ENCODE measurements at places on chromosomes 7 and 10.

DNA sequence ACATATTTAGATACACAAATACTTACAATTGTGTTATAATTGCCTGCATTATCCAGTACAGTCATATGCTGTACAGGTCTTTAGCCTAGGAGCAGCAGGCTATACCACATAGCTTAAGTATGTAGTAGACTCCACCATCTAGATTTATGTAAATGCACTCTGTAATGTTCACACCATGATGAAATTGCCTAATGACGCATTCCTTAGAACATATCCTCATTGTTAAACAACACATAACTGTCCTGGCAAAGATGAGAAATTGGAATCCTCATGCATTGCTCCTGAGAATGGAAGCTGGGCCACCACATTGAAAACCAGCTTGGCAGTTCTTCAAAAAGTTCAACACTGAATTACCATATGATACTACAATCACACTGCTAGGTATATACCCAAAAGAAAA, 1002.8 kb upstream of the CELF2 start:
- DNase-seq, result no peak

- DNase-seq, result peak; percentile 65
Observed at GRCh38 chr10:112959207-112959838, 9.3 kb downstream of the TCF7L2 start.

- peak; percentile 14 for DNase-seq
Observed at GRCh38 chr7:80324032-80324431, 187.8 kb downstream of the GNAT3 start.

GRCh38 chr7:111098011-111098925, 7.3 kb downstream of the LRRN3 start:
- DNase-seq, result peak; percentile 56

- no peak for DNase-seq
Observed at GRCh38 chr7:101945034-101945758, 127.8 kb downstream of the CUX1 start.

DNA sequence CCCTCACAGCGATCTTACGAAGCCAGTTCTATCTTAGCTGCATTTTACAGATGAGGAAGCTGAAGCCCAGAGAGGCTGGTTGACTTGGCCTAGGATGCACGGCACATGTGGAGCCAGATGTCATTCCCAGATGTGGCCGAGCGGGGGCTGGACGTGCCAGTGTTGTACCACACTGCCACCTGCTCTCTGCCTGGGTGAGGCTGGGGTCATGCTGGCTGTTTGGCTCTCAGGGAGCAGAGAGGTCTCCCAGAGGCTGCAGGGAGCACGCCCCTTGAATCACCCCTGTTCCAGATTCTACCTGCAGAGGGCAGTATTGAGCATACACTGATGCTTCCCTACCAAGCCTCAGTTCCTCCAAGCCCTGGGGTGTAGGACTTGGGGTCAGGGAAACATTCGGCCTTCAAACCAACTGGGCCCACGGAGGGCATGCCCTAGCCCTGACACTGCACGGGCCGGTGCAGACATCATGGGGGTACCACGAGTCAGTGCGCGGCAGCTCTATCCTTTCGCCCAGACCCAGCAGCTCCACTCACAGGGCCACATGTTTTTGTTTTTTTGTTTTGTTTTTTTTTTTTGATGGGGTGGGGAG, 3.8 kb upstream of the GTF2IRD1 start:
- peak; percentile 78 for DNase-seq

GRCh38 chr7:116554911-116555310, 30.1 kb downstream of the CAV1 start:
- DNase-seq, result no peak
